ENCODE measurements at places on chromosomes 13 and 19.

DNA sequence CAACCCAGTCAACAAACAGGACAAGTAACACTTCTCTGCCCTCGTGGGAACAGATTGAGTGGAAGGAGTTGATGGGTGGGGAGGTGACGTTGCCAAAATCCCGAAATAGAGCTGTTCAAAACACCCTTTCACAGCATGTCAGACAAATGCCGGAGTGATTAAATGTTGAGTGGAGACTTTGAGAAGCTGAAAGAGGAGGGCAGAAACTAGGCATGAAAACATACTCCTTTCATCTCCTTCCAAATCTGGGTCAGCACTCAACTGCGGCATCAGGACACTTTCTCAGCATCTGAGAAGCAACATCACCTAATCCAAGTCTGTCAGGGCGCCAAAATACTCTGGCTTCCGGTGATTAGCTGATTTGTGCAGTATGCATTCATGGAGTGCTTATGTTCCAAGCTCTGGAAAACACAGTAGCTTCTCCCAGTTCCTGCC lies 51.5 kb upstream of the MRI1 start:
- no peak for DNase-seq

DNA sequence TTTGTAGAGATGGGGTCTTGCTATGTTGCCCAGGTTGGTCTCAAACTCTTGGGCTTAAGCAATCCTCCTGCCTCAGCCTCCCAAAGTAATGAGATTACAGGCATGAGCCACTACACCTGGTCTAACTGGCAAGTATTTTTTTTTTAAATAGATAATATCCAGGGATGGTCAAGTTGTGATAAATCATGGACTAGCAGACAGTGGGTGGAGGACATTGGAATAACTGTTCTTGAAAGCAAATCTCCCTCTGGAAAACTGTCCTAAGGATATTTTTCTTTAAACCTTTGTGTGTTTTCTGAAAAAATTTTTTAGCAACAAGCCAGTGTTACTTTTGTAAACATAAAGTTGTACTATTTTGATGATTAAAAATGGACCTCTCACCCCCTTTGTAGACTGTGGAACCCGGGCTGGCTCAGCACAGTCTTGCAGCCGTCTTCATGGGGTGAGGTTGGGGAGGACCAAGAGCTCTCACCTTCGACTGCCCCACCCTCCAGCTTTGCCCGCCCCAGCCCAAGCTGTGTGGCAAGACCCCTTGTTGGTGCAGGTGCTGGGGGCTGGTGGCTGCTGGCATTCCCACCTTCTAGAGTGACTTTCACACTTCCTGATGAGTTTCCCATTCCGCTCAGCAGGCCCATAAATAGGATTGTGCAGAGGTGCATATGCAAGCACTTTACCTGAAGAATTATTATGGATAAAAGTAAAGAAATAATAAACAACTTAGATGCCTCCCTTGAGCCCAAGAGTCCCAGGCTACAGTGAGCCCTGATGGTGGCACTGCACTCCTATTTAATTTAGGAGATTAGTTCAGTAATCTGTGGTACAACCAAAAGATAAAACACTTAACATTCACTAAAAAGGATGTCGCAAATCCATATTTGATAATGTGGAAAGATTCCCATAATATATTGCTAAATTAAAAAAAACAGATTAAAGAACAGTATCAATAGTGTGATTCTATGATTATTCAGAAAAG lies 107.3 kb downstream of the GADD45B start:
- DNase-seq, result no peak

- peak; percentile 12 for DNase-seq
Measured at GRCh38 chr13:48506092-48506701, 26.7 kb downstream of the RCBTB2 start.

DNA sequence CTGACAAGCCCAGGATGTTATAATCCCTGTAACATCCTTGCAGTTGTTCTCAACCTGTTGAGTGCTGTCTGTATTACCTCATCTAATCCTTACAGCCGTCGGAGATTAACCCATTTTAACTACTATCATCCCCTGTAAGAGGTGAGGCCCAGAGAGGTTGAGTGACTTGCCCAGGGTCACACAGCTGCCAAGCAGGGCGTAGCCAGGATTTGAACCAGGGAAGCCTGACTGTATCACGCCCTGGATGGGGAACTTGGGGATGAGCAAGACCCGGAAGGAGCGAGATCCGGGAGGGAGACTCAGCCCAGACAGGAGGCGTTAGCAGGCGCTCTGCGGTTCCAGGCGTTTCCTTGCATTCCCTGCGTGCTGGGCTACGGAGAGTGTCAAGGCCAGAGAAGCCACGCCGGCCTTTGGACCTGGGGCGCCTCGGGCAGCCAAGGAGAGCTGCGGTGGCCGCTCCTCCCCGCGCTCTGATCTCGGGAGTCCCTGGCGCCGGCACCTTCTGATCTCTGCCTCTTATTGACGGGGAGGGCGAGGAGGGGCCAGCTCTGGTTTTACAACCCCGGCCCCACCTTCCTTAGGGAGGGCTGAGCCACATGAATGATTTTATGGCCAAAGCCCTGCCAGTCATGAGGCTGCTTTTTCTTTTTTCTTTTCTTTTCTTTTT lies 6.2 kb downstream of the SULT2B1 start:
- no peak for DNase-seq

- DNase-seq, result no peak
Measured at GRCh38 chr13:113559901-113560644, 24.5 kb upstream of the TFDP1 start.

GRCh38 chr19:52603558-52604207 lies 33.6 kb downstream of the ZNF701 start:
- no peak for DNase-seq

Data from NCI-H1417 (cell line).